ENCODE measurements at places on chromosomes 1 and 21.

DNA sequence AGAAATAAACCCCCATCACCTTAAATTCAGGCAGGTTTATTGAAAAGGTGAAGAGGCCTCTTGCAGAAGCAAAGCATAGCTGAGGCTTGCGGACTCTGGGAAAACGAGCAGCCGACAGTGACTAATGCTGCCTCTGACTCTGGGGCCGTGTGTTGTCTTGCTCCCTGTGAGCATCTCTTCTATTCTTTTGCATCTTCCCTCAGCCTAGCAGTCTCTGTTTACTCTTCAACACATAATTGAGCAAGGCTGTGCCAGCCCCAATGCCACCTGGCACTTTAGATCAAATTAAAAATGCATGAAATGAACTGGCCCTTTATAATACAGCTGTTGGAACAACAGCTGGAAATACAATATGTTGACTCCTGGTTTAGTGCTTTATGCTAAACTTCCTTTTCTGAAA, 18.4 kb upstream of the REG4 start:
- no peak for DNase-seq

- peak; percentile 72 for DNase-seq
These were observed 1.4 kb downstream of the NCAM2 start for GRCh38 chr21:20999659-21000058.

DNA sequence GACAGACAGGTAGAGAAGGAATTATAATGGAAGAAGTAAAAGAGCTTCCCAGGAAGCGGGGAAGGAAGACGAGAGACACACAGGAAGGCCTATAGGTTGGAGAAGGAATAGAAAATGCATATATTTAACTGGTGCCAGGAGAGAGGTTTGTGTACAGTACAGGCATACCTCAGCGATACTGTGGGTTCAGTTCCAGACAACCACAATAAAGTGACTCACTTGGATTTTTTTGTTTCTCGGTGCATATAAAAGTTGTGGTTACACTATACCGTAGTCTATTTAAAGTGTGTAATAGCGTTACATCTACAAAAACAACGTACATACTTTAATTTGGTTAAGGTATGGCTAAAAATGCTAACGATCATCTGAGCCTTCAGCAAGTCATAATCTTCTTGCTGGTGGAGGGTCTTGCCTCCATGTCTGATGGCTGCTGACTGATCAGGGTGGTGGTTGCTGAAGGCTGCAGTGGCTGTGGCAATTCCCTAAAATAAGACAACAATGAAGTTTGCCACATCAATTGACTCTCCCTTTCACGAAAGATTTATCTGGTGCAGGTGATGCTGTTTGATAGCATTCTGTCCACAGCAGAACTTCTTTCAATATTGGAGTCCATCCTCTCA, 16.0 kb downstream of the YARS1 start:
- peak; percentile 93 for DNase-seq

DNA sequence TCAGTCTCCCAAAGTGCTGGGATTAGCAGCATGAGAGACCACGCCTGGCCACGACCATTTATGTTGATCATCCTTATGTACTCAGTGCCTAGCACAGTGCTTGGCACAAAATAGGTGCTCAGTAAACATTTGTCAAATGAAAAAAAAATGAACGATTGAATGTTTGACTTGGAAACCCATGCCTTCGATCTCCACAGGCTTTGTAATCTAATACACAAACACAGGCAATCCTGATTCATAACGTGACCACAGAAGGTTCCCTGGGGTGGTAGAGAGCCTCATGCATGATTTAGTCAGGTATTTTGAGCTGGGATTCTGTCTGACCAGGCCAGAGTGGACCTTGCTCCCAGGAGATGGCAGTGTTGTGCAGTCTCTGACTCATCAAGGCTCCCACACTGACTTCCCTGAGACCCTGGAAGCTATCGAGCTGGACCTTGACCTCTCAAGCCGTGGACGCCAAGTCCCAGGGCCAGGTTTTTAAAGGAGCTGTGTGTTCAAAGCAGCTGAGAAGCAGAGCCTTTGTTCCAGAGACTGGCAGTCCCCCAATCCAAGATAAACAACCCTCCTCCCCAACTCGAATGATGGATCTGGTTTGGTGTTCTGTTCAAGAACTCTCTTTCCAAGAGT, 81.1 kb downstream of the PGM1 start:
- DNase-seq = peak; percentile 93

- DNase-seq = no peak
These were observed 11.4 kb downstream of the PRPF3 start for GRCh38 chr1:150332651-150333290.

- peak; percentile 17 for DNase-seq
These were observed 343.1 kb upstream of the DUSP10 start for GRCh38 chr1:222084996-222085395.

DNA sequence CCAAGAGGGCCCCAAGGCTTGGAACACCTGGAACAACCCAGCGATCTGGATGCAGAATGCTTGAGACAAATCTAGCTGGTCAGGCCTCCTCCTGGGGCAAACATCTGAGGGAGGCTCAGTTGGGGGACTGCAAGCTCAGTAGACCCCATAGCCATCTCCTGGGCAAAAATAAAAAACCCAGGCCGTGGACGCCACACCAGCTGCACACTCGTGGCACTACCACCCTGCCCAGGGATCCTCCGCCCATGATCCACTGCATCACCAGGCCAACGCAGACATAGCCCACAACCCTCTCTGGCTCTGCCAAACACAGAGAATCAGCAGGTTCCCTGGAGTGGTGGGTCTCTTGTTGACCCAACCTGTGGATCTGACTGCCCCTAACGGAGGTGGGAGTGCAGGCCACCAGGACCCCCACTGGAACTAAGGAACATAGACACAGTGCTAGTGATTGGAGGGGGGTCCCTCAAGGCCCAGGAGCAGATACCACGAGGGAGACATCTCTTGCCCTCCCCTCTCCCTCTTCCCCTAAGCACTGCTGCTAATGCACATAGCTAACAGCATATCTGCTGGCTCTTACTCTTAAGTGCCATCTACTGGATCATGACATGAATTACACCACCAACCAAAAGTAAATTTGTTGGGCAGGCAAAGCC, 147.2 kb downstream of the CHD1L start:
- DNase-seq = peak; percentile 61

GRCh38 chr1:9760824-9761223, 62.9 kb downstream of the CLSTN1 start:
- DNase-seq = no peak

- DNase-seq = no peak
These were observed 38.6 kb upstream of the METTL18 start for GRCh38 chr1:169833179-169833901.

DNA sequence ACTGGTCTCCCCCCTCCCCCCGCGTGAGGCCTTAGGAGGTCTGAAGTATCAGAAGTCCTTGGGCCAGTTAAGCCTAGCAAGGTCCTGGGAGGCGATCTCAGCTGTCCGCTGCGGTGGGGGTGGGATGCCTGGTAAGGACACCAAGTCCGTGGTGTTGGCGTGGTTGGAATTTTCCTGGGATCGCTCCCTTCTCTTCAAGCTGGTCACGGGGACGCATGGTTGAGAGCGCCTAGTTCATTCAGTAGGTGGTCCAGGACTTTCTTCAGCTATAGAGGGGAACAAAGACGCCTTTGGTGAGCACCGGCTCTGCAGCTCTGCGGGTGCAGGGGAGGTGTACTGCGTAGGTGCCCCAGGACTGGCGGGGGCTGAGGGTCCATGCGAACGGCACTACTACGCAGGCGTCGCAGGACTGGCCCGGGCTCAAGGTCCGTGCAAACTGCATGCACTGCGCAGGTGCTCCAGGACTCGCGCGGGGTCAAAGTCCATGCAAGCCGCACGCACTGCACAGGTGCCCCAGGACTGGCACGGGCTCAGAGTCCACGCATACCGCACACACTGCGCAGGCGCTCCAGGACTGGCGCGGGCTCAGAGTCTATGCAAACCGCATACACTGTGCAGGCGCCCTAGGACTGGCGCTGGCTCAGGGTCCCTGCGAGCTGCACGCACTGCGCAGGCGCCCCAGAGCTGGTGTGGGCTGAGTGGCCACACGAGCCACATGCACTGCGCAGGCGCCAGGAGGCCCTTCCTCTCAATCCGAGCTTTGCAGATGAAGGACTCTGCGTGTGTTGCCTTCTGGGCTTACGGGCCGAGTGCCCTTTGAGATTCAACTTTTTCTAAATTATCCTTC, 36.6 kb upstream of the HMGN1 start:
- DNase-seq = peak; percentile 77

DNA sequence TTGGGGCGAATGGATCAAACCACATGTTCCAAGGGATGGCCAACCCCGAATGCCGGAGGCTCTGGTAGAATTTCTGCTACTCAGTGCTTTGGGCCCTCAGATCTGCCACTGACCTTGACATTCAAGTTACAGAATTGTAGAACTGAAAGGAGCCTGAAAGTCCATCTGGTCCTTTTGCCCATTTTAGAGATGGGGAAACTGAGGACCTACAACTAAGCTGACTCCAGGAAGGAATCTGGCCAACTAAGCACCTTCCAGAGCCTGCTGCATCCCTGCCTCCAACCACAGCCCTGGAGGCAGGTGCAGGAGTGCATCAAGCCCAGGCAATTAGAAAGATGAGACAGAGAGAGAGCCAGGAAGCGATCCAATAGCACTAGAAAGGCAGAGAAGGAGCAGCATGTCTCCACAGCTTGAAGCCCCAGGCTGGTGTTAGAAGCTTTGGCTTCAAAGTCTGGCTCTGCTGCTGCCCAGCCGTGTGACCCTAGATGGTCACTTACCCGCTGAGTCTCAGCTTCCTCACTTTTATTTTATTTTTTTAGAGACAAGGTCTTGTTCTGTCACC, 1.3 kb upstream of the CTRC start:
- no peak for DNase-seq

GRCh38 chr1:59083946-59084865, 212.7 kb upstream of the FGGY start:
- peak; percentile 87 for DNase-seq

DNA sequence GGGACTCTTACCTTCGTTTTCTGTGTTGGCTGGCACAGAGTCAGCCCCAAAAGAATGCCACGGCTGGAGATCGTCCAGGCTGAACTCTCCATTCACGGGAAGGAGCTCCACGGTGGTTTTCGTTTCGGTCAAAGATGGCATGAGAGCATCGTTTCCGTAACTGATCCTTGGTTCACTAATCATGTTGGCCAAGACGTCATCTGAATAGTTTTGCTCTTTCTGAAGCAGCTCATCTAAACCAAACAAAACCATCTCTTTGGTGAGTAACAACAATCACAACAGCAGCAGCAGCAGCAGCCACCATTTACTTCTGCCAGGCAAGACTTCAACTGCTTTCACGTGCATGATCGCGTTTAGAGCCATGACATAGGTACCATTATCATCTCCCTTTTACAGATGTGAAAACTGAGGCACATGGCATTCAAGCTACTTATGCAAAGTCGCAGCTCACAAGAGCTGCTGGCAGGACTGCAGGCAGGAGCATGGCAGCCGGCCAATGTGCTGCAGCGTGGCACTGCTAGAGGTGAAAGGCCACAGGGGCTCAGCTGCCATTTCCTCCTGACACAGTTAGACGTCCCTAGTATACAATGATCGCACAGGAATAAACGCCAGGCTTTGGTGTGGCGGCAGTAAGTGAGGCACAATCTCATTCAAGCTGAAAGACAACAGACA, 177.1 kb downstream of the GABPA start:
- no peak for DNase-seq

DNA sequence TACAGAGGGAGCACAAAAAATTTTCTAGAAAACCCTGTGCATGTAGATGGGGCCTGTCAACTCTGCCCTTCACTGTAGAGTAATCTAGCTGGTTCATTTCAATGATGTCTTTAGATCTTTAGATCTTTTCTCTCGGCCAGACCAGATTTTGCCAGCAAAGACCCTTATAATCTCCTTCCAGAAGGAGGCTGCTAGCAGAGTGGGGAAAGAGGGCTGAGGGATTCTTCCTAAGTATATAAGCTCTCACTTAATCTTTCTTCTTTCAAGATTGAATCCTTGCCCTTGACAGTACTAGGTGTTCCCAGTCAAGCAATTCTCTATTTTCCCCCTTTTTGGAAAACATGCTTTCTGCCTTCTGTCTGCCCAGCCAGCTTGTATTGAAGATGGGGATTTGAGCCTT, 34.3 kb downstream of the BCAS2 start:
- no peak for DNase-seq

- peak; percentile 93 for DNase-seq
These were observed 222.3 kb downstream of the TPR start for GRCh38 chr1:186152620-186153239.

- peak; percentile 43 for DNase-seq
These were observed 13.1 kb upstream of the ZRANB2 start for GRCh38 chr1:71093938-71094337.

DNA sequence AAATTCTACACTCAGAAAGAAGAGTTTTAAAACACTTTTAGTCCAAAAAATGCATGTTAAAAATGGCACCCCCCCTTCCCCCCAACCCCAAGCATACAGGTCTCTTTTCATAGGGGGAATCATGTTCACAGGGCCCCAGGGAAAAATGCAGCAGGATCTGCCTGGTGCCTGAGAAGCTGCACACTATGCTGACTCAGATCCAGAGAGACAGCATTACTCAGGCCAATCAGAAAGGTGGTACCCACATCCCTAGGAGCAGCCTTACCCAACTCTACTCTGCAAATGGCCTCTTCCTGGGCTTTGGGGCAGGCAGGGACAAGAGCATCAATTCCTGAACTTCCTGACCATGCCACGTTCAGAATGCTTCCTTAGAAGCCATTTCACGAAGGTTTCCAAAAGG, 119.0 kb downstream of the HIVEP3 start:
- peak; percentile 63 for DNase-seq

- peak; percentile 31 for DNase-seq
These were observed 155.8 kb upstream of the BRINP3 start for GRCh38 chr1:190633488-190633887.

DNA sequence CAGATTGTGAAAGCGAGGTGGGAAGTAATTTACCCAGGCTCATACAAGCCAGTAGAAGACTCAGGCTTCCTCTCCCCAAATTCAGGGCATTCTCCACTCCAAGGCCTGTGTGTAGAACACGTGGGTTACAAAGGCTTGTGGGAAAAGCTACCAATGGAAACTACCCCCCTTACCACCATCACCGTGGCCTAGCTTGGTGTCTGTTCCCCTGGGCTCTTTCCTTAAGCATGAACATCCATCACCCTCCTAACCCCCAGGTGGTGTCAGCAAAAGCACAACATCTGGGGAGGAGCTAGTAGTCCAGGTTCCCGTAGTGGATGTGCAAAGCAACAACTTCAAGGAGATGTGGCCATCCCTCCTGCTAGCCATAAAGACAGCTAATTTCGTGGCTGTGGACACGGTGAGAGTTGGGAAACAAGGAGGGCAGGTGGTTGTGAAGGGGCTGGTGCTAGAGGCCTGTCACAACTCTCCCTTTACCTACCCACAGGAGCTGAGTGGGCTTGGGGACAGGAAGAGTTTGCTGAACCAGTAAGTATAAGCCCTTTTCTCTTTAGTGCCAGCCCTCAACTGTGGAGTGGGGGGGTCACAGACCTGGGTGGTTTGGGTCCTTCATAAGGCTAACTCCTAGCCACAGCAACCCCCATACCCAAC, 701 bp upstream of the MUTYH start:
- peak; percentile 44 for DNase-seq

DNA sequence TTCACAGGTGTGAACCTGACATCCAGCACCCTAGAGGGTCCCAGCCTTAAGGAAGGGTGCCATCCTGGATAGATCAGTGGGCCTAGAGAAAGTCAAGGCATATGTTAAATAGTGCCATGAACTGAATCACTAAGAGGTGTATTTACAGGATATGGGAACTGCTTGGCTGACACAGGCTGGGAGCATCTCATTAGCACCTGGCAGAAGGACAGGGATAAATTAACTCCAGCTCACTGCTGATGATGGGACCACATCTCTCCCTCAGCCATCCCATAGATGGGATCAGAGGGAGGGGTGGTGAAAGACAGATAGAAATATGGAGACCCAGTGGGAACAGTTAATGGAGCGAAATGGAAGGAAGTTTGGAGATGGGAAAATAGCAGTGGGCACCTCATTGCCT, 122.0 kb downstream of the IGSF21 start:
- no peak for DNase-seq

- no peak for DNase-seq
These were observed 95.7 kb downstream of the FASLG start for GRCh38 chr1:172754609-172755008.

Measured in ELR (cell line).